ENCODE measurements at places on chromosomes 16 and 17.

DNA sequence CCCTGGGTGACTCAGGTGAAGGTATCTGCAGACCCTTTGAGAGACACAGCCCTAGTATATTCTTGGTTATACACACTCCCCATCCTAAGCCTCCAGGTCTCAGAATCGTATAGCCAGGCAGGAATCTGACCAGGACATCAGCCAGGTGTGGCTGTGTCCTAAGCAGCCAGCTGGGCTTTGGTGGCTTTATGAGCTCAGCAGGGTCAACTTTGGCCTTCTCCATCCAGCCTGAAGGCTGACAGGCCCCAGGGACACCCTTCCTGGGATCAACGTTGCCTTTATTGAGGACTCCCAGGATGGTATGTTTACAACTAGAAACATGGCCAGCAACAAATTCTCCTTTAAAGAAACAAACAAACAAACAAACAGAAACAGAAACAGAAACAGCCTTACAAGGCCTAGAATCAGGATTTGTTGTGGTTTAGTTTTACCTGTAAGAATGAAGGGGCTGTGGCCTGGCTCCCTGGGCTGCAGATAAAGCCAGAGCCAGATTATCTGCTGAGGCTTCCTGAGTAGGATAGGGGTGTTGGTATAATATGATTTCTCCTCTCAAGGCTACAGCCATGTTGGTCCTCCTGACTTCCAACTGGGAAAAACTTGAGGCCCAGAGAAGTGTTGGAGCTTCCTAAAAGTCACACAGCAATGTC, 8.5 kb downstream of the KIF19 start:
- DNase-seq: no peak

- DNase-seq: peak; percentile 27
Measured at GRCh38 chr16:83137326-83137781, 510.6 kb downstream of the CDH13 start.

DNA sequence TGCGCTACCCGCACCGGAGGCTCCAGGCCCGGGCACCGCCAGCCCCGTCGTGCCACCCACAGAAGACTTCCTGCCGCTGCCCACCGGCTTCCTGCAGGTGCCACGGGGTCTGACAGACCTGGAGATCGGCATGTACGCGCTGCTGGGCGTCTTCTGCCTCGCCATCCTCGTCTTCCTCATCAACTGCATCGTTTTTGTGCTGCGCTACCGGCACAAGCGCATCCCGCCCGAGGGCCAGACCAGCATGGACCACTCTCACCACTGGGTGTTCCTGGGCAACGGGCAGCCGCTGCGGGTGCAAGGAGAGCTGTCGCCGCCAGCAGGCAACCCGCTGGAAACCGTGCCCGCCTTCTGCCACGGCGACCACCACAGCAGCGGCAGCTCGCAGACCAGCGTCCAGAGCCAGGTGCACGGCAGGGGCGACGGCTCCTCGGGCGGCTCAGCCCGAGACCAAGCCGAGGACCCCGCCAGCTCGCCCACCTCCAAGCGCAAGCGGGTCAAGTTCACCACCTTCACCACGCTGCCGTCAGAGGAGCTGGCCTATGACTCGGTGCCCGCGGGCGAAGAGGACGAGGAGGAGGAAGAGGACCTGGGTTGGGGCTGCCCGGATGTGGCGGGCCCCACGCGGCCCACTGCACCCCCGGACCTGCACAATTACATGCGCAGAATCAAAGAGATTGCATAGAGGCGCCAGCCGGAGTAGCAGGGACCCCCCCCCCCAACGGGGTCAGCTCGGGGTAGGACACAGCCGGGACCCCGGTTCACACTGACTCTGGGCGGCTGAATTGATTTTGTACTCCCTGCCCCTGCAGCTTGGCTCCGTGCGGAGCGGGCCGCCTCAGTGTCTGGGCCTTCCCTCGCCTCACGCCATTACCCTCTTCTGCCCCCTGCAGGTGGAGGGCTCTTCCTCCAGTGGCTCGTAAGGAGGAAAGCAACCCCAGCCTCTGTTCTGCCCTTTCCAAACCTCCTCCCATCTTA, 58.5 kb downstream of the TMEM132E start:
- DNase-seq: peak; percentile 2

DNA sequence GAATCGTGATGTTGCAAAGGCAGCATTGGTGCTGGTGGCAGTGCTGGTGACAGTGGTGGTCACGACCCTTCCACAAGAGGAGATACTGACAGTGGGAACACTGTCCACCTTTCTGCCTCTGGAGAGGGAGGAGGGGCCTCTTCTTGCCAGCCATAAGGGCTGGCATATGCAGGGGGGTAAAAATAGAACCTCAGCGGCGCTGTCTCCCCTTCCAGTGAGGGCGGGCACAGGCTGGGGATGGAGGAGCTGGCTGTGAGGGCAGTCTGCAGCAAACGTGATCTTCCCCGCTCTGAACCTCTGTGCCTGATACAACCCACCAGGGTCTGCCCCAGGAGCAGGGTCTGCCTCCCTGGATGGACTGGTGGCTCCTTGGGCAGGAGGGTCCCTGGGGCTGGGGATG, 3.4 kb downstream of the RAP1GAP2 start:
- DNase-seq: no peak

DNA sequence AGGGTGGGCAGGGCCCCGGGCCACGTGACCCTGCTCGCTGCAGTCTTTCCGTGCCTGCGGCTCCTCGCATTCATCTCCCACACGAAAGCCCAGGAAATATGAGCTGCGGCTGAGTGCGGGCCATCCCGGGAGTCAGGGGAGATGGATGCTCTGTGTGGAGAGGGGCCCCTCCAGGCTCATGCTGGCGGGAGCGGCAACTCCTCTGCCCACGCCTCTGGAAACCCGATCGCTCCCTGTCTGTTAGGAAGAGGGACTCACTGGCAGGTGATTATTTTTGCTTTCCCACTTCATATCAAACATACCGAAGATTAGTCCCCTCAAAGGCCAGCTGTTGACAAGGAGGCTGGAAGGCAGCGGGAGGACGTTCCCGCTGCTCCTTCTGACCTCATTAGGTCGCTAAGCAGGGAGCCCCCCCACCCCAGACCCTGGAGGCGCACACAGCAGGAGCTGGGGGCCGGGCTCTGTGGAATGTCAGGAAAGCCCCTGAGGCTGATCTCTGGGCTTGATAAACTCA, 228.5 kb downstream of the FOXL1 start:
- no peak for DNase-seq

GRCh38 chr16:80253741-80254140, 287.1 kb upstream of the DYNLRB2 start:
- DNase-seq: no peak

DNA sequence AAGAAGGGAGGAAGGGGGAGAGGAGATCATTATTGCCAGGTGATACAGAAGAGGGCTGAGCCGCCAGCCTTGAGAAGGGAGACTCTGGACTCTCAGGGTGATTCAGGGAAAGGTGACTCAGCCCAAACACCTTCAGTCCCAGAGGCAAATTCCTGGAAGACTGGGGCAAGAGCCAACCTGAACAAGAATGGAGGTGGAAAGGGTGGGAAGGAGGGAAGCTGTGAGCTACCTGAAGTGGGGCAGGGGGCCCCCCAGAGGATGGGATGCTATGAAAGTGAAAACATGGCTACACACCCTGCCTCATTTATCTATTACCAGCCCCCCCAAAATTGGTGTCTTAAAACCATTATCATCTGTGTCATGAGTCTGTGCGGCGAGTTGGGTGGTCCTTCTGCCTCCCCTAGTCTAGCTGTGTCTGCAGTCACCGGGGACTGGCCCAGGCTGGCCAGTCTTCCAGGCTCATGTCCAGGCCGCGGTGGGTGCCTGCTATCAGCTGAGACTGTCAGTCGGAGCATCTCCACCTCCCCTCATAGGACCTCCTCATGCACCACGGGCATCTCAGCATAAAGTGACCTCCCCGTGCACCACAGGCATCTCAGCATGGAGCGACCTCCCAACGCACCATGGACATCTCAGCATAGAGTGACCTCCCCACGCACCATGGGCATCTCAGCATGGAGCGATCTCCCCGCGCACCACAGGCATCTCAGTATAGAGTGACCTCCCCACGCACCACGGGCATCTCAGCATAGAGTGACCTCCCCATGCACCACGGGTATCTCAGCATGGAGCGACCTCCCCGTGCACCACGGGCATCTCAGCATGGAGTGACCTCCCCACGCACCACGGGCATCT, 3.2 kb upstream of the SLC47A2 start:
- no peak for DNase-seq

DNA sequence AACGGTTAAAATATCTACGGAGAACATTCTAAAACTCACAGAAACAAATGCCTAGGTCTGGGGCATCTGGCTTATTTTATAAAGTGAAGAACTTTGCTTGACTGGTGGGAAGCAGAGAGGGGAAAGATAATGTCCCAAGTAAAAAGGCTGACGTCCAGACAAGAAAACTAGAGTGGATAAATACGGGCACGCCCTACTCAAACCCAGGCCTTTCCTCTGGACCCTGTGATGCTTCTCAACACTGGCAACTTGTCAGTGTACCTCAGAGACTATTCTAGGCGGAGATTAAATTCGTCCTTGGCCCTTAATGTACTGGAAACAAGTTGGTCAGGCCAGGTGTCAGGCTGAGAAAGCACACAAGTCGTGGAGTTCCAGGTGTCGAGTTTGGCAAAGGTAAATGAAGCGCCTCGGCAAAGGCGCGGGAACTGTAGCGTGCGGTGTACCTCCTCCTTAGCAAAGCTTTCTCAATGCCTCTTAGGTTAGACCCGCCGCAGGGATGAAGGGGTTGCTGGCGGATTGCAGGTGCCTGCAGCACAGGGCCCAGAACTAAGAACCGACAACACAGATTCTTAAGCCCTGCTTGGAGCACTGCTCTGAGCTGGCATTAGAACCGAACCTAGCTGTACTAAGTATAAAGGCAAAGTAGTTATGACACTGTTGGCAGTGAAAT, 668 bp upstream of the UNK start:
- no peak for DNase-seq

GRCh38 chr17:18270046-18270931, 9.8 kb downstream of the MIEF2 start:
- DNase-seq: no peak
